ENCODE measurements at places on chromosomes 3 and 15.

GRCh38 chr3:24454393-24454792 is 40.3 kb downstream of the THRB start:
- no peak for DNase-seq

- no peak for DNase-seq
These were observed 71.2 kb downstream of the CYP19A1 start for GRCh38 chr15:51267051-51267702.

DNA sequence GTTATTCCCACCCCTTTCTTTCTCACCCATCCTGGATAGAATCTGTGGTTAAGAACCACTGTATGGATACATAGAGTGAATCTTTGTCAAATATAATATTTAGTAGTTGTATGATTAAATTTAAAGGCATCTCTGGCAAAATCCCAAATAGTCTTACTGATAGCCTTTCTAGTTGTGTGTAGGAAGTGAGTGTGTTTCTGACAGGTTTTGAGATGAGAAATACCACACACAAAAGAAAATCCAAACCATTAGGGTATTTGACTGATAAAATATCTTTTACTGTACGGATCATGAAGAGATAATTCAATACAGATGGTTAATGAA is 44.7 kb upstream of the PLCL2 start:
- DNase-seq: no peak

GRCh38 chr15:44370830-44371229 is 56.6 kb upstream of the CTDSPL2 start:
- DNase-seq: no peak

GRCh38 chr3:61564395-61565059 is 3.2 kb downstream of the PTPRG start:
- DNase-seq: peak; percentile 21

- DNase-seq: no peak
These were observed 4.5 kb downstream of the INKA1 start for GRCh38 chr3:49807431-49808114.

DNA sequence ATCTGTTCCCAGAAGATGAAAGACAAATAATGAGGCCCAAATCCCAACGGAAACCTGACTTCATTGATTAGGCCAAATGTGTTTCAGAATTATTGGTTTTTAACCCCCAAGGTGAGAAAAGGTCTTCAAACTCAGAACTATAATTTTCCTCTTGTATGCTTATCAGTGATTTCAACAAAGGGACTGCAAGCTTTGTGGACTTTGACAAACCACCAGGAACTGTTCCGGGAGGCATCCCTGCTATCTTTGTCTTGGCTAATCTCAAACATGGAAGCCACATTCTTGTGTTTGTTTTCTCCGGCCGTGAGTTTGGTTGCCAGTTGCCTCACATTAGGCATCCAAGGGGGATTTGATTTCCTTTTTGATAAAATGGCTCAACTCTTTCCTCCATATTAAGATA is 19.5 kb downstream of the ARHGEF3 start:
- DNase-seq: no peak
